Stimulated activated CD4-positive, alpha-beta T cell treated with anti-CD3 and anti-CD28 coated beads, Interleukin-1b, Interleukin-23, amount 100 ng/mL, for 1 hour (primary cell): ENCODE measurements at places on chromosomes 2 and 18.

- DNase-seq, result no peak
Observed at GRCh38 chr2:219230059-219230540, 494 bp downstream of the ANKZF1 start.

GRCh38 chr2:236679884-236680860 lies 110.5 kb downstream of the ACKR3 start:
- no peak for DNase-seq

DNA sequence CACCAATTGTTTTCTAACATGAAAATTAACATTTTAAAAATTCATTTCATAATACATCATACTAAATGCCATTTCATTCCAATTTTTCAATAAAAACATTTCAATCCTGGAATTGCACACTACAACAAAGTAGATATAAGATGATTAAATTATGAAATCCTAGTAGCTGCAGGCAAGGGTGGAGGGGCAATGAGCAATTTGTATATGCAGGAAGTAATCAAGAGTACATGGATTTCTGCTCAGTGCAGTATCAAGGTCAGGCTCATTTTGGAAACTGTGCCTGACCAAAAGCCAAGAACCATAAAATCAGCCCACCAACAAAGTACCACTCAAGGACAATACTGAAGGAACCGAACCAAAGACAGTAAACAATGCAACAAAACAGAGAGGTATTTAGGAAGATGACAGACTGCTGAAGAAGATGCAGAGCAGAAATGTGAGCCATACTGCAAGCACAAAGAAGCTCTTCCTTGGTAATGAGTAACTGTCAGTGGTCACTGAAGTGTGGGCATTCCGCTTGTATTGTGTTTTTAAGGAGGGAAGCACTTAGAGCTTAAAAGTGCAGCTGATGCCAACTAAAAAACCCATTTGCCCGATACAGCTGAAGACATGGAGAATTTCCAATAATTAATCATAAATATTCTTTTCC lies 34.5 kb upstream of the DSEL start:
- no peak for DNase-seq

DNA sequence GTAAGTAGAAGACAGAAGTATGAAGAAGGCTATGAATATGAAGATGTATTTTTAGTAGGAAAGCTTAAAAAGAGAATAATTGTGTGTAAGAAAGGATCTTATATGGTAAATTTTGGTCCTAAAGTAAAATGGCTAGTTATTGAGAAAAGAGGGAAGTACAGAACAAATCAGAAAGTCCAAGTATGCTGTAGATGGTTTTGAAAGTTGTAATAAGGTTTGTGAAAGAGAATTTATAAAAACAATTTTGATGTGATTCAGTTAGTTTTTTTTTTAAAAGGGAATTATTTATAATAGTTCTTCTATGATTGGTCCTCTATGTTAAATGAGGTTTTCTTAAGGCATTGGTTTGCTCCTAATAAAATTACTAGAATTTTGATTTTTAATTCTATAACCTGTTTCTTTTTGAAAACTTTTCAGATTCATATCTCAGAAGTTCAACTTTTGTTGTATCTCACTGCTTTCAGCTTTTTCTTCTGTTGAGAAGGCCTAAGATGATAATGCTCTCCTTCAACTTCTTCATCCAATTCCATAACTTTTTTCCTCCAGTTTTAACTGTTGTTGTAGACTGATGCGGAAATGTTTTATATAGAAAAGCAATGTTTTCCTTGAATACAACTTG lies 322.7 kb downstream of the NOL4 start:
- DNase-seq, result no peak

DNA sequence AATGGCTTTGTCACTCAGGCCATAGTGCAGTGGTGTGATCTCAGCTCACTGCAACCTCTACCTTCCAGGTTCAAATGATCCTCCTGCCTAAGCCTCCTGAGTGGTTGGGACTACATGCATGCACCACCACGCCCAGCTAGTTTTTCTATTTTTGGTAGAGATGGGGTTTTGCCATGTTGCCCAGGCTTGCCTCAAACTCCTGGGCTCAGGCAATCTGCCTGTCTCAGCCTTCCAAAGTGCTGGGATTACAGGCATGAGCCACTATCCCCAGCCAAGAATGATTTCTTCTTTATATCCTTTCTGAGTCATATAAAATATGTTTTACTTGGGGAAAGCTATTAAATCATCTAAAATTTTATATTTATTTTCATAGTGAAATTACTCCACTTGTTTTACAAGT lies 61.3 kb downstream of the CYBRD1 start:
- DNase-seq, result no peak

DNA sequence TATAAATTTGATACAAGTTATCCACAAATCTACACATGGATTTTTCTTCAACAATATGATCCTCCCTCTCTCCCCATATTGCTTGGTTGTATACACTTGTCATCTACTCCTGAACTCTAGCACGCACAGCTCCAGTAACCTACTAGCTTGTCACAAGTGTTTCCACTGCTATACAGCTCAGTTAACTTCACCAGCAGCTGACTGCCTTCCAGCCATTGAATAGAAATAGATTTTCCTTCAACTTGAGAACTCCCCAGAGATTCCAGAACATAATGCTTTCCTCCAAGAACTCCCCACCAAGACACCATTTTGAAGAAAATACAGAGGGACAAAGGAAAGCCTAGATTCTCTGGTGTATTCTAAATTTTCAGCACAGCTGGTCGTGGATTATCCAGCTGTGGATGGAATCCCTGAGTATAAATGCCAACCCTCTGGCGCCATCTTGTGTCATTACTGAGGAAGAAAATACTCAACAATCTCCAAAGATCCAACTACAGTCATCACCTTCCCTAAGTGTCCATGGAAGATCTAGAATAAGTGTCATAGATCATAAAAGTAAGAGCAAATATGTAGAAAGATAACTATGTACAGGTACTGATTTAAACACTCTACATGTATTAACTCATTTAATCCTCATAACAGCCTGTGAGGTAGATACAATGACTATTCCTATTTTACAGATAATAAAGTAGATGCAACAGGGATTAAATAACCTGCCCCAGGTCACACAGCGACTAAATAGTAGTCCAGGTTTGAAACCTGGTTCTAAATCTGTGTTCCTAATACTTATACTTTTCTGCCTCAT lies 156.7 kb downstream of the ARHGAP28 start:
- no peak for DNase-seq
